ENCODE measurements at places on chromosomes 5 and 9.

- no peak for DNase-seq
Observed at GRCh38 chr9:77830618-77831285, 182.6 kb upstream of the GNA14 start.

DNA sequence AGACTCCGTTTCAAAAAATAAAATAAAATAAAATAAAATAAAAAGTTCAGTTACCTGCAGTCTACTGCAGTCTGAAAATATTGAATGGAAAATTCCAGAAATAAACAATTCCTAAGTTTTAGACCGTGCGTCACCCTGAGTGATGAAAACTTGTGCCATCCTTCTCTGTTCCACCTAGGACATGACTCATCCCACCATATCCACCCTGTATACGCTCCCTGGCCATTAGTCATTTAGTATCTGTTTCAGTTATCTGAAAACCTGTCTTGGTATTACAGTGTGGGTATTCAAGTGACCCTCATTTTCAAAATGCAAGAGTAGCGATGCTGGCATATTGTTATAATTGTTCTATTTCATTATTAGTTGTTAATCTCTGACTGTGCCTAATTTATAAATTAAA is 51.8 kb upstream of the TEX48 start:
- DNase-seq, result no peak

DNA sequence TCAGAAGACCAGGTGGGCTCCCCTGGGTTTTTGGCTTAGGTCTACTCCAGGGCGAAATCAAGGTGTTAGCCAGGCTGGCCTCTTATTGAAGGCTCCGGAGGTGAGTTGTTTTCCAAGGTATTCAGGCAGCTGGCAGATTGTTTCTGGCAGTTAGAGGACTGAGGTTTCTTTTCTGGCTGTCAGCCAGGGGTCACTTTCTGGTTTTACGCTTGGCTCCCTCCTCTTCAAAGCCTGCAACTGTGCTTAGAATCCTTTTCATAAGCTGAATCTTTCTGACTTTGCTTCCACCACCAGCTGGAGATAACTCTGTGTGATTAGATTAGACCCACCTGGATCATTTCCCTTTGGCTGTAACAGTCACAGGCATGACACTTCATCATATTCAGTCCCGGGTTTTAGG is 24.6 kb downstream of the RFK start:
- DNase-seq, result no peak

DNA sequence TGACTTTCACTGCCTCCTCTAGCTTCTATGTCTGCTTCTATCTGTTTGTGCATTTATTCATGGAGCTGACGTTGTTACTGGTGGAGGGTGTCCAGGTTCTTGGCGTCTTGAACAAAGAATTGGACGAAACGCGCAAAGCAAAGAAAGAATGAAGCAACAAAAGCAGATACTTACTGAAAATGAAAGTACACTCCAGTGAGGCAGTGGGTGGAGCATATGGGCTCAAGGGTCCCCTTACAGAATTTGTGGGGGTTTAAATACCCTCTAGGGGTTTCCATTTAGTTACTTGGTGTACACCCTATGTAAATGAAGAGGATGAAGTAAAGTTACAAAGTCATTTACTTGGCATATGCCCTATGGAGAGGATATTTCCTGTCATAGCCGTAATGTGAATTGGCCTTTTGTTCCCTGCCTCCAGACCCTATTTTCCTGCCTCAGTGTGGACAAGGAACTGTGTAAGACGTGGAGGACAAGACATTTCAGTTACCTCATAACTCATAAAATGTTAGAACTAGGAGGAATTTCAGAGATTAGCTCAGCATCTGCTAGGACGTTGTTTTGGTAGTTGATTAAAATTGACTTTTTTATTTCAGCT is 3.1 kb downstream of the POLR3G start:
- DNase-seq, result no peak

DNA sequence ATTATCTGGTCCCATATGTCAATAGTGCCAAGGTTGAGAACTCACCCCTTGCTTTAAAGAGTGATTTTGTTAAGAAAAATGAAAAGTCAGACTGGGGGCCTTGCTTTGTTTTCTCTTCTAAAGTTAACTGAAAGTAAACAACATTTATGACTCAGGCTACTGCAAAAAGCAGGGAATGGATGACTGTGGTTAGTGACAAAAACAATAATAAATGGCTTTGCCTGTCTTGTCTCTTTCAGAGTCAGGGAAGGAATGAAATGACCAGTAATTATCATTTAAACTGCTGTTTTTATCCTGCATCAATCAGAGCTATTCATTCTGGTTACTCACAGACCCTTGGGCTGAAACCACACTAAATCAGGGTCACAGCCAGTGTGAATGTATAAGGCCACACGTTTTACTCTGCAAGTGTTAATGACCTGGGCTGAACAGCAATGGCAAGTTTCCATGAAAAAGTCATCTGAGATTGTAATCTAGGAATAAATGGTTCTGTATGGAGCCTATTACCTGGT is 112.2 kb downstream of the ZNF608 start:
- no peak for DNase-seq

DNA sequence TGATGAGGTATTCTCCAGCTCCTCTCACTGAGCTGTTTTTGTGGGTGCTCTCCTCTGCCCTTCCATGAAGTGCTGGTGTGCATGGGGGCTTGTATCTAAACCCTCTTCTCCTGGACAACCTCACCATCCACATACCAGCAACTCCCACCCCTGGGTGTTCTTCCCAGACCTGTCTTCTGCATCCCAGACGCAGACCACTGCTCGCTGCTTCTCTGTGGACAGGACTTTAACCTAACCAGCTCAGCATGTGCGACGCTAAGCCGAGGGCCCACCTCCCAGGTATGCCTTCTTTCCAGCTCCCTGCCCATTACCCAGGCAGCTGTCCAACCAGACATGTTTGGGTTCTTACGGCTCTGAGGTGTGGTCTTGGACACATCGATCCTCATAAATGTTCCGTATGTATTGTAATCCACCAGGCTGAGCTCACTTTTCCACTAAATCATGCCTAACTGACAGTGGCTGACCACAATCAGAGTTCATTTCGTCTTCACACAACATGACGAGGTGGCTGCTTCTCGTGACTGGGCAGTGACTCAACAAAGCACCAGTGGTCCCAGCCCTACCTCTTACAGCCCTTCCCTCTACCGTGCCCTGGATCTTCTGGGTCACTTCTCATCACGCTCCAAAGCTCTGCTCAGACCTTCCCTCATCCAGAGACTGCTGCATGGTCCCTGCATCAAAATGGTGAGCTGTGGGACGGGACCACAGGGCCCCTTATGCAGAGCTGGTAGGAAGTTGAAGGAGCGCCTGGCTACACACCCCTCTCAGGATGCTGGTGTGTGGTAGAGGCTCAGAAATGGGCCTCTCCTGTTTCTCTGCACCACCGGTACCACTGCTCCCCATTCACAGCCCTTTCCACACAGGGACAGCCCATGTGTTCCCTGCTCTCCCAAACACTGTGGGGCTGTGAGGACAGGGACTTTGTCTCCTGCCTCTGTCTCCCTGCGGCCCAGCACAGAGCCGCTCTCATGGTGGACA is 9.6 kb upstream of the PTGES2 start:
- DNase-seq, result no peak

GRCh38 chr5:103475629-103476240 is 86.9 kb downstream of the NUDT12 start:
- DNase-seq, result no peak

GRCh38 chr5:128493657-128494329 is 44.3 kb downstream of the FBN2 start:
- DNase-seq, result no peak

- no peak for DNase-seq
Observed at GRCh38 chr5:103990064-103990463, 427.5 kb upstream of the NUDT12 start.

DNA sequence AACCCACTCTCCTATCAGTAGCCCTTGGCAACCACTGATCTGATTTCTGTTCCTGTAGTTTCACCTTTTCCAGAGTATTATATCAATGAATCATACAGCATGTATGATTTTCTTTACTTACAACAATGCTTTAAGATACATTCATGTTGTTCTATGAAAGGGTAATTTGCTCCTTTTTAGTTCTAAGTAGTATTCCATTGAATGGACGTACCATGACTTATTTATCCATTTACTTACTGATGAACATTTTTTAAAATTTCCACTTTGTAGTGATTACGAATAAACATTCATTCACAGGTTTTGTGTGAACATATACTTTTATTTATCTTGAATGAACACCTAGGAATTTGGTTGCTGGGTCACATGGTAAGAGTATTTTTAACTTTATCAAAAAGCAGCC is 620.8 kb downstream of the HTR1A start:
- DNase-seq, result no peak

- no peak for DNase-seq
Observed at GRCh38 chr9:128244837-128245231, 31.0 kb downstream of the GOLGA2 start.

DNA sequence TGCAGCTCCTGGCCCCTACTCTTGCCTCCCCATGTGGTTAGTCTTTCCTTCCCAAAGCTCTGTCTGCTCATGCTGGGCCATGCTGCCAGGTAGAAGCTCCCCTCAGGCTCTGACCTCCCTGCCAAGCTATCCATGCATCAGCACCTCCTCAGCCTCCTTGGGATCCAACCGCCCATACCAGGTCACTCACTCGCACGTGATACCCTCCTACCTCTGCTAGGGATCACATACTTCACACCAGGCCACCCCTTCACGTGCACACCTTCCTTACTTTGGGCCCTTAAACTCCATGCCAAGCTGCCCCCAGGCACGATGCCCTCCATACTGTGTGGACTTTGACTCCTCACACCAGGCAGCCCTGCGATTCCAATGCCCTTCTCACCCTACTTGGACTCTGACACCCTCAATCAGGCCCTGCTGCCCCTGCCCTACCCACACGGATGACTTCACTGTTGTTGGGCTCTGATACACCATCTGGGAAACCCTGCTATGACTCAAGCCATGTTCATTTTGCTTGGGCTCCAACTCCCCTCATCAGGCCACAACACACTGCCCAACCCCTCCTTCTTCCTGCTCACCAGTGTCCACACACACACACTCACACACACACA is 34.1 kb downstream of the ZNF483 start:
- DNase-seq, result no peak

GRCh38 chr9:127144670-127145445 is 22.4 kb upstream of the ANGPTL2 start:
- DNase-seq, result no peak

GRCh38 chr9:137506274-137506673 is 43.9 kb downstream of the PNPLA7 start:
- DNase-seq, result no peak

- DNase-seq, result no peak
Observed at GRCh38 chr5:149360272-149360671, 2.4 kb downstream of the PCYOX1L start.

DNA sequence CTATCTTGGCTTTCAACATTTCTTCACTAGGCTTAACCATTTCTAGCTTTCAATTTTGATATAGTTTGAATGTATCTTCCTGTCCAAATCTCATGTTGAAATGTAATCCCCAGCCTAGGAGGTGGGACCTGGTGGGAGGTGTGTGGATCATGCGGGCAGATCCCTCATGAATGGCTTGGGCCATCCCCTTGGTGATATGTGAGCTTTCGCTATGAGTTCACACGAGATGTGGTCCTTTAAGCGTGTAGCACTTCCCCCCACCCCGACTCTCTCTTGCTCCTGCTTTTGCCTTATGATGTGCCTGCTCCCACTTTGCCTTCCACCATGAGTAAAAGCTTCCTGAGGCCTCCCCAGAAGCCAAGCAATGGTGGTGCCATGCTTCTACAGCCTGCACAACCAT is 40.6 kb downstream of the PHAX start:
- DNase-seq, result no peak

GRCh38 chr9:126368020-126368419 is 41.4 kb downstream of the MVB12B start:
- no peak for DNase-seq

DNA sequence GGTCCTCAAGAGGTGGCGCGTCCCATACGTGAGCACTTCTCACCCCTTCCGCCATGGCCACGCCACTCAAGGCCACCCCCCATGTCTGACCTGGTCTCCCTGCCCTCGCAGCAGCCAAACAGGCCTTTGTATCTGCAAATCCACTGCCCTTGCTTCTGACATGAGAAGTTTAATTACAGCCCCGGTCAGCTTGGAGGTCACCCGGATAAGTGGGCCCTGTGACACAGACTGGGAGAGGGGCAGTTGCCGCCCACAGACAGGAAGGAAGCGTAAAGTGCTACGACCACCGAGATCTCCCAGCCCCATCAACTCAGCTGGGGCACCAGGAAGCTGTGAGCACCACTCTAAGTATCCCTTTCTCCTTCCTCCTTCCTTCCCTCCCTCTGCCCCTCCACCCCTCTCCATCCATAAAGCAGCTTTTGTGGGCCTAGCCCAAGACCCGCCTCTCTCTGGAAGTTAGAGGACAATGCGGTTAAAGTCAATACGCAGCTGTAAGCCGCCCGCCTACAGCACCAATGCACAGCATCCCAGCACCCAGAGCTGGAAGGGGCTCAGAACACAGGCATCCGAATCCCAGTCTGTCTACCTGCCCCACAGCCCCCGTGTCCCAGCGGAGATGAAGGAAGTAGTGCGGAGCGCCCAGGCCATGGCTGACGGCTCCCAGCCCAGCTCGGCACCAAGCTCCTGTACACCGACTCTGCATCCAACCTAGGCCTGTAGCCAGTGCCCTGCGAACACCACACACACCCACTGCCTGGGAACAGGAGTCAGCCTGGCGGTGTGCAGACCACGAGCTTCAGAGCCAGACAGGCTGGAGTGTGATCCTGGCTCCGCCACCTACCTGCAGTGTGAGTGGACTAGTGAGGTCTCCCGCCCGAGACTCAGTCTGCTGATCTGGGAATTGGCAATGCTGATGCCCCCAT is 44.8 kb upstream of the RNF130 start:
- DNase-seq, result no peak

DNA sequence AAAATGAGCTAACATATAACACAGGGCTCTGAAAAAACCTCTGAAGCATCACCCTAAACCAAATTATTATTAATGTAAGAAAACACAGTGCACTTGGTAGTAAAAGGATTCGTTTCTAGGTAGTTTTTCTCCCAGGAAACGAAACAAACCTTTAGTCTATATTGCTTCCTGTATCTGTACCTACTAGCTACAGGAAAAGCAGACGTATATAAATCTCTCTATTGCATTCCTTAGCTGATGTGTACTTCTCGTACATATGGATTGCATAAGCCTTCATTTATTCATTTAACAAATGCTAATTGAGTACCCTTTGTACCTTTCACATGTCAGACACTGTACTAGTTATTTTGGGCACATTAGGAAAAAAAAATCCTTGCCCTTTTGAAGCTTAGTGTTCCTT is 85.0 kb upstream of the RASA1 start:
- DNase-seq, result no peak

Measured in activated CD8-positive, alpha-beta memory T cell treated with anti-CD3 and anti-CD28 coated beads for 1 hour (primary cell).